ENCODE measurements at places on chromosomes 7 and 10.

DNA sequence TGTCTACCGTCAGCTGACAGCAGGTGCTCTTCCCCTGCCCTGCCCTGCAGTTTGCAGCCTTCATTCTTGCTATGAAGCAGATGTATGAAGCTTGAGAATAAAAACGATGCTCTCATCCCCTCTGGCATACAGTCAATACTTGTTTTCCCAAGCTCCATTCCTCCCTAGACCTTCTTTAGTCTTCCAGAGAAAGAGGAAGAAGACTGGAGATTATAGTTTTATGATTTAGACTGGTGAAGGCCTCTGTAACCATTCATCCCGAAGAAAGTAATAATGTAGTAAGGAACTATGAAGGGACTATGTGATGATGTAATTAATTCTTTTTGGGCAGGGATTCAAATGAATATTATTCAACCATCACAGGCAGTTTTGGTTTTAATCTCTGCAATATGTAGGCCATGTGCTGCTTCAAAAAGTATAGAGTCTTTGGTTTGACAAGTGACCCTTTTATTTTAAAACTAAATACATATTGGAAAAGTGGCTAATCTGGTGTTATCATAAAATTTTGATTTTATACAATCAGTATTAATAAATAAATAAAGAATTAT is 242.4 kb upstream of the KIAA1217 start:
- no peak for DNase-seq

GRCh38 chr10:114034923-114035645 is 8.6 kb upstream of the ADRB1 start:
- DNase-seq = no peak

- DNase-seq = no peak
Observed at GRCh38 chr7:67426654-67427053, 430.0 kb downstream of the TYW1 start.

GRCh38 chr7:24318326-24318725 is 34.3 kb downstream of the NPY start:
- no peak for DNase-seq

DNA sequence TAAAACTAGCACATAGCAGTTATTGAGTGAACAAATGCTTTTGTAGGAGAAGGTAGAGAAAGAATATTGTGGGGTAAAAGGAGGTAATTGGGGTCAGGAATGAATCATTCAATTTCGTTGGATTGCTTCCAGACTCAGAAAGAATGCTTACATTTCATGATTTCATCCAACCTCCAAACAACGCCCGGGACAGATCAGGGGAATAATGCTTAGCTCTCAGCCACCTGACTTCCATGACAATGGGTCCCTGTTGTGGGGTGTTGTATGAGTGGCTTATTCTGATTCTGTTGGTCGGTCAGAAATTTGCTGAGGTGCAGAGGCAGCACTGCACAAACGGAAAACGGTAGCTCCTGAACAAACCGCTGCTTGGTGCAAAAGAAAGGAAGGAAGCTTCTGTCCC is 24.0 kb upstream of the INPP5F start:
- no peak for DNase-seq

- no peak for DNase-seq
Observed at GRCh38 chr7:50632561-50633413, 67.6 kb upstream of the DDC start.

DNA sequence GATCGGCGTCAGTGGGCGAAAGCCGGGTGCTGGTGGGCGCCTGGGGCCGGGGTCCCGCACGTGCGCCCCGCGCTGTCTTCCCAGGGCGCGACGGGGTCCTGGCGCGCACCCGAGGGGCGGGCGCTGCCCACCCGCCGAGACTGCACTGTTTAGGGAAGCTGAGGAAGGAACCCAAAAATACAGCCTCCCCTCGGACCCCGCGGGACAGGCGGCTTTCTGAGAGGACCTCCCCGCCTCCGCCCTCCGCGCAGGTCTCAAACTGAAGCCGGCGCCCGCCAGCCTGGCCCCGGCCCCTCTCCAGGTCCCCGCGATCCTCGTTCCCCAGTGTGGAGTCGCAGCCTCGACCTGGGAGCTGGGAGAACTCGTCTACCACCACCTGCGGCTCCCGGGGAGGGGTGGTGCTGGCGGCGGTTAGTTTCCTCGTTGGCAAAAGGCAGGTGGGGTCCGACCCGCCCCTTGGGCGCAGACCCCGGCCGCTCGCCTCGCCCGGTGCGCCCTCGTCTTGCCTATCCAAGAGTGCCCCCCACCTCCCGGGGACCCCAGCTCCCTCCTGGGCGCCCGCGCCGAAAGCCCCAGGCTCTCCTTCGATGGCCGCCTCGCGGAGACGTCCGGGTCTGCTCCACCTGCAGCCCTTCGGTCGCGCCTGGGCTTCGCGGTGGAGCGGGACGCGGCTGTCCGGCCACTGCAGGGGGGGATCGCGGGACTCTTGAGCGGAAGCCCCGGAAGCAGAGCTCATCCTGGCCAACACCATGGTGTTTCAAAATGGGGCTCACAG is 1.1 kb downstream of the EGFR start:
- no peak for DNase-seq

DNA sequence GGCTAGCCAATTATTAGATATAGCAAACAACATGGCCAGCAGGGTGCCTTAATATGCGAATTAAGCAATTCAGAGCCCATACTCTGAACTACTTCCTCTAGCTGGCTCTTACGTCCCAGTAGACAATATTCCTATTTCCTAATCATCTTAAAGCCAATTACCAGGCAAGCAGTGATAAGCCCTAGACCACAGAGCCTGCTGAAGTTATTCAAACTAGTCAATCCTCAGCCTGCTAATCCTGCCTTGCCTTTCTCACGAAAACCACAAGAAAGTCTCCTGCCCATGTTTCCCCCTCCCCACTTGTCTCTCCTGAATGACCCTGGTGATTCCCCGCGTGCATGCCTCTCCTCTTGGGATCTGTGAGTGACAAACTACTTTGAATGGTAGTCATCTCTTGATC is 86.8 kb upstream of the CACNA2D1 start:
- DNase-seq = no peak

DNA sequence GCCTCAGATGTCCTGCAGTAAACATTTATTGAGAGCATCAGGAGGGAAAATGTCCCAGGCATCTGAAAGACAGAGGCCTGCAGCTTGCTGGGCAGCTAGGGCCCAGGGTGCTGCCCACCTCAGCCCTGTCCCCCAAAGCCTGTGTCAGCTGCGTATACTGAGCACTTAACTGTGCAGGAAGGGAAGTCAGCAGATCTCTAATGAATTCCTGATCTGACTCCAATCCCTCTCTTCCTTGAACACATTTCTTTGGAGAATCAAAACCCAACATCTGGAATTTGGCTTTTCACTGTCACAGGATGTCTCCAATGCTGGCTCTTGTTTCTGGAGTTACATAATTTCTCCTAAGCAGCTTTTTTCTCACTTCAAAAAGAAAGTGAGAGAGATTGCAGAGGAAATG is 364.7 kb upstream of the NFE2L3 start:
- DNase-seq = no peak
